Tibial artery (tissue), 4 donors: ENCODE measurements at places on chromosomes 1 and 21.

DNA sequence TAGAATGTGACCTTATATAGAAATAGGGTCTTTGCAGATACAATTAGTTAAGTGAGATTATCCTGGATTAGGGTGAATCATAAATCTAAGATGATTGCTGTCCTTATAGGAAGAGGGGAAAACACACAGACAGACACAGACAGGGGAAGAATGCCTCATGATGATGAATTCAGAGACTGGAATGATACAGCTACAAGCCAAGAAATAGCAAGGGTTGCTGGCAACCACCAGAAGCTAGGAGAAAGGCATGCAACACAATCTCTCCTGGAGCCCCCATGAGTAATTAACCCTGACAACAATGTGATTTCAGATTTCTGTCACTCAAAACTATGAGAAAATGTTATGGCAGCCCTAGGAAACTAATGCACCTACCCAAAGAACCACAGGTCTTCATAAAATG lies 19.1 kb upstream of the PPIH start:
- no peak for DNase-seq

DNA sequence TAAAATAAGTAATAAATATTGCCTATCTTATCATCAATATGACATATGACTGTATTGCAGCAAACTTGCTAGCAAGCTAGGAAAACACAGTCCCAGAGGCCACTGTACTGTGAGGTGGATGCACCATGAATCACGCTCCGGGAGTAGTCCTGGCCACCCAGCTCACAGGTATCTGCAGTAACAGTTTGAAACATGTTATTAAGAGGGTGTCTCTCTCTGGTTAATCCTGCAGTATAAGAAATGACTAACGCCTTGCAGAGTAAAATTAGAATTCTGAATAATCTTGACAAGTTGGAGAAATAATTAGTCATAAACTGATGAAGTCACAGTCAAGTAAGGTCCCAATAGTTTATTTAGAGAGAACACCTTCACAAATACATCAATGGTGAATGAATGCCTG lies 34.0 kb upstream of the DPT start:
- no peak for DNase-seq

GRCh38 chr1:13600762-13601453 lies 17.3 kb downstream of the PDPN start:
- no peak for DNase-seq

- DNase-seq: peak; percentile 70
Observed at GRCh38 chr1:155989242-155990004, 11.1 kb upstream of the ARHGEF2 start.

GRCh38 chr1:151681923-151682322 lies 34.7 kb downstream of the CELF3 start:
- no peak for DNase-seq

- no peak for DNase-seq
Observed at GRCh38 chr1:110107867-110108469, 4.3 kb upstream of the UBL4B start.

GRCh38 chr1:47812904-47813514 lies 184.2 kb downstream of the TRABD2B start:
- DNase-seq: no peak

DNA sequence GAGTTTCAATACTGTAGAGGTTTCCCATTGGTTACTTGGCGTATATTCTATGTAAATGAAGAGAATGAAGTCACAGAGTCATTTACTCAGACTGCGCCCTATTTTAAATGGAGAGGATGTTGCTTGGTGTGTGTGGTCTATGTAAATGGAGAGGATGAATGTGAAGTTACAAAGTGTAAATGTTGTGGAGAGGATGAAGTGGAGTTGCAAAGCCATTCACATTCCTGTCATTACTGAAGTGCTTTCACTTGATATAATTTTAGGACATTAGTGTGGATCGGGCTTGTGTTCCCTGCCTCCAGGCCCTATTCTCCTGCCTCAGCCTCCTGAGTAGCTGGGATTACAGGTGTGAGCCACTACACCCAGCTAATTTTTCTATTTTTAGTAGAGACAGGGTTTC lies 99.4 kb upstream of the CACYBP start:
- DNase-seq: no peak

DNA sequence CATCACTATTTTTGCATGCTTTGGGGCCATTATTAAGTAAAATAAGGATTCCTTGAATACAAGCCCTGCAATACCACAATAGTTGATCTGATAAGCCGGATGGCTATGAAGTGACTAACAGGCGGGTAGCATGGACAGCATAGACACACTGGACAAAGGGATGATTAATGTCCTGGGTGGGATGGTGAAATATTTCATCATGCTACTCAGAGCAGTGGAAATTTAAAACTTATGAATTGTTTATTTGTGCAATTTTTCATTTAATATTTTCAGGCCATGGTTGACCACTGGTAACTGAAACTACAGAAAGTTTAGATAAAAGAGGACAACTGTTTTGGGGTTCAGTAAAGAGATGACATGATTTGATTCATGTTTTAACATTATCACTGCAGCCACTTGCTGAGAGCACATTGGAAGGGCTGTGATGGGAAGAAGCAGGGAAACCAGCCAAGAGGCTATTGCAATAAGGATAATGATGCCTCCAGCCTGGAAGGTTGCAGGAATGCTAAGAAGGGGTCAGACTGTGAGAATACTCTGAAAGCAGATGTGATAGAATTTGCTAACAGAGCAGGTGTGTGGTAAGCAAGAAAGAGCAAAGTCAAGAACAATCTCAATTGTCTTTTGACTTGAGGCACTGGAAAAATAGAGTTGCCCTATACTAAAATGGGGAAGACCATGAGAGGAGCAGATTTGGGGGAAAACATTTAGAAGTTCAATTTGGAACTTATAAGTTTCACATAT lies 62.5 kb upstream of the TNFSF4 start:
- no peak for DNase-seq

DNA sequence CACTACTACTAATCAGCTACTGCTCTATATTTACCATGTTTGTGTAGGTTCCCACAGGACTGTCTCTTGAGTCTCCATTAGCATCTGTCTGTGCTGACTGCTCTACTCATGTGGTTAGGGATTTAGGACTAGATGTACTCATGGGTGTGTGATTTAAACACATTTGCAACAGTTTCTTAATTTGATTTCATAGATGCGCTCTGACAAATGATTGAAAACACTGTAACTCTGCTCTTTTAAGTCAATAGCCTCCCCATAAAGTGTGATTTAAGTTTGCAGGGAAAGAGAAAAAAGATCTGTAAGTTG lies 809.3 kb downstream of the NCAM2 start:
- DNase-seq: no peak

DNA sequence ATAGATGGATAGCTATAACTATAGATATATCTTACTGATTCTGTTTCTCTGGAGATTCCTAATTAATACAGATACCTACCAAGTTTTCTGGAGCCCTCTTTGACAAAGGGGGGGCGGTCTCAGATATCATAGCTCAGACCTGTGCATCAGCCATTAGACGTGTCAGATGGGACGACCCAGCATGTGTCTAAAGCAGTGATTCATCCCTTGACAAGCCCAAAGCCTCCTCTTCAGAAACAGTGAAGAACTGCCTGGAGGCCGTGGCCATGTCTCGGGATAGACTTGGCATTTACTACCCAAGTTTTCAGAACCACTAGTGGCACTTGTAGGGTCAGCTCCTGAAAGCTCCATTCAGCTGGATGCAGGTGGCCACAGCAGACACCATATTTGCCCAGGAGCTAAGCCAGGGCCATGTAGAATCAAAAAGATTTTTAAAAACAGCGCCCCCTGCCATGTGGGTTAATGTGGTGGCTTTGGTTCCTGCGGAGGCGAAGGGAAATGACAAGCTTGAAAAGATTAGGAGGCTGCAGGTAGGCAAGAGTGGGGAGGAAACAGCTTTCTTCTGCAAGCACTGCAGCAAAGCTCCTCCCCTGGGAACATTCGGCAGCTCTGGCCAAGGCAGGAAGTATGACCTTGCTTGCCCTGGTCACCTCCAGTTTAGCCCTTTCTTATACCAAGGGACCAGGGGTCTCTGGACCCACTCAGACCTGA lies 82.2 kb downstream of the FBXO2 start:
- no peak for DNase-seq

- no peak for DNase-seq
Observed at GRCh38 chr1:162605225-162605927, 26.9 kb upstream of the DDR2 start.

- no peak for DNase-seq
Observed at GRCh38 chr21:42576639-42577038, 63.0 kb downstream of the SLC37A1 start.
